Fibroblast of skin of right quadriceps (primary cell): ENCODE measurements at places on chromosomes 5 and 9.

DNA sequence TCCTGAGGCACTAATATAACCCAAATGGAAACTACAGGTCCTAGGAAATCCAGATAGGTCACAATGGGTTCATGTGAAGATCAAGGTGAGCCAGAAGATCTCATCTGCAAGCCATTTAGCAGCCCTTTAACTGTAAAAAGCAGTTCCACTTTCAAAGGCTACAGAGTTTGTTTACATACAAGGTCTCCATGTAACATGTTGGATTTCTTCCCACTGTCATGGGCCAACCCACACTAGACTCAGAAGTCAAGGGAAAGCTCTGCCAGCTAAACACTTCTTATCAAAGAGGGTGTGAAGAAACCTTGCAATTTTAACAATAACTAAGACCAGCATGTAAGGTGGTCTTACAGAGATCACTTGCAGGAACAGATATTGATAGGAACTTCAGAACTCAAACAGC lies 3.8 kb upstream of the CTNNAL1 start:
- DNase-seq = no peak

GRCh38 chr5:372996-373709 lies 51.6 kb downstream of the AHRR start:
- no peak for DNase-seq

DNA sequence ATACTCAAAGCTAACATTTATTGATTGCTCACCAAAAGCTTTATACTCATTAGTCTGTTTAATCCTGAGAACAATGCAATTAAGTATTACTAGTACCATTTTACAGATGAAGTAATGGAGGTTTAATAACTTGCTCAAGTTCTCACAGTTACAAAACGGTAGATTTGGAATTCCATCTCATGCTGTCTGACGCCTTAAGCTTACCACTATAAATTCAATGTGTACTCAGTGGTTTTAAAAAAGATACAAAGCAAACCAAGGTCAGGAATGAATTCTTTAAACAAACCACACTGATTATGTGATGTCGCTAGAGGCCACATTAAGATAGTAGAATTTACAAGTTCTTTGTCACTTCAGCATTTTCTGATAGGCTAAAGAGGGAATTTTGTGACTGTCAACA lies 1.2 kb upstream of the C5orf63 start:
- peak; percentile 3 for DNase-seq

DNA sequence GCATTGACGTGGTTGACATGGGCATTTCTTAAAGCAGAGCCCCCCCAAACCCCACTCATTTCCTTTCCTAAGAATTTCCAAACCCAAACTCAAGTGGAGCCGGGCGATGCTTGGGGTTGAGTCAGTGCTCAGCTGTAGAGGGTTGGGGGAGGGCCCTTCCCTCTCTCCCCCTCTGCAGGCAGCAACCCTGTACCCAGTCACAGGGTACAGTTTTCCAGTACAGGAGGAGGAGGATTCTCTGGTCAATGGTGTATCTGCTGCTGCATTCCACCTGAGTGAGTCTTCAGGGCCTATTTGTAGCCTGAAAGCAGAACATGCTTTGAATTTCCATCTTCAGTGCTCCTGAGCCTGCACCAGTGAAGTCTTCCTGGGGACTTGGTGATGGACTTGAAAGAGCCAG lies 55.8 kb downstream of the ENTREP1 start:
- peak; percentile 65 for DNase-seq

DNA sequence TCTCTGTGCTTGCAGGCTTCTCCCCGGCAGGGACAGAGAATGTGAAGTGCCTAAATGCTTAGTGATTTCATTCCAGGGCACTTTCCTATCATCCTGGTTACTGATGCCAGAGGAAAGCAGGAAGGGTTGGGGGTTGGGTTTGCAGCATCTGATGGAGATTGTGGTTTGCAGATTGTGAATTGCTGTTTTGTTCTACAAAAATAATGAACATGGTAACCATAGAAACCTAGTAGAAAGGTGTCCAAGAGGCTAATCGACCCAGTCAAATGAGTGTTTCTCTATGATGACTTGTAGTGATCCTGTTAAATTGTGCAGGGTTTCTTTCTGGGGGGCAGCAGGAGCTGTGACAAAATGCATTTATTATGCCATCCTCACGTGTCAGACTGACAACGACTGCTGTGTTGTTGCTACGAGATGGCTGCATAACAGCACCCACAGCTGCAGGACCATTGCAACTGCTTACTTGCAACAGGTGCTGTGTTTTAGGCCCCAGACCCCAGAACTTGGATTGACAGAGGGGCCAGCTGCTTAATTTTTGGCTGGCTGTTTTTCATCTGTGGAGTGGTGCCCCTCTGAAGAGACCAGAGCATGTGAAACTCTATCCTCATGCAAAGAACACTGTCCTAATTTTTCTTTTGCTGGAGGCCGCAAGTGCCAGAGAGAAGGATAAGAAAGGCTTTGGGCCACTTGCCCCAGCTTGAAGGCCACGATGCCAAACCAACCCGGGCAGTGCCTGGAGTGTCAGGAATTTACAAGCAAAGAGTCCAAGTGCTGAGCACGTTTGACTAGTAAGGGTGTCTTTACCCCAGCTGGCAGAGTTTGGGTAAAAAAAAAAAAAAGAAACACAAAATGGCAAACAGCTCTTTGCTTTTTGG lies 397.8 kb downstream of the GADD45G start:
- DNase-seq = peak; percentile 48

DNA sequence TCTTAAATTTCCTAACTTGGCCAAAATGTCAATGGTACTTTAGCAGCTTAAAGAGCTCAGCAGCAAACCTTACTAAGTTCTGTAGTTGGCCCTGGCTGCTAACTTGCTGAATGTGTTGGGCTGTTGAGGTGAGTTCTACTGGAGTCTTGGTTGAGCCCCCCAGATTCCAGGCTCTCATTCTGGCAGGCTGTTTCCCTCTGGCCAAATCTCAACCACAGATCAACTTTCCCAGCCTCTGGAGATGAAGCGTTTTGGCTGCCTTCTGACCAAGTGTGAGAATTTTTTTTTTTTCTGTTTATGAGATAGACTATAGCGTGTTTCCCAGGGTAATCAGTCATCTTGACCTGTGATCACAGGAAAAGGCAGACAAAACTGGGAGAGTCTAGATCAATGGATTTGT lies 343.7 kb downstream of the EBF1 start:
- peak; percentile 74 for DNase-seq

DNA sequence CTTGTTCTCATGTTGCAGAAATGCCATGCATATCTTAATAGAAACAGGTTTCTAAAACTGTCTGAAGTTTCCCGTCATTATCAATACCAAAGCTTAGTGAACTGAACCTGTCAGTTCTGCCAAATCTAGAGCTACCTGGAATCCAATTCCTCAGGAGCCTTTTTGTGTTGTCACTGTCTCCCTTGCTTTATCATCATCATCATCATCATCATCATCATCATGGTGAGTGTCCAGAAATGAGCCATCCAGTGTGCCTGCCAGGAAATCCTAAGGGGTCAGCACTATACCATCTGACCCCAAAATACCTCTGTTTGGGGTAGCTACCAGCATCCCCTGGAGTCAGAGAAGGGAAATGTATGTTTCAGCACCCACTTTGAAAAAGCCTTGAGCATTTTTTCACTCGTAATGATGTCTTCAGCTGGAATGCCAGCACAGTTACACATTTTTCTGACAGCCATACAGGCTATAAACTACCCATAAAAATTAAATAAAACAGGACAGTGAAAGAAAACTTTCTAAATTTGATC lies 150.3 kb downstream of the NR2F1-AS1 start:
- no peak for DNase-seq

DNA sequence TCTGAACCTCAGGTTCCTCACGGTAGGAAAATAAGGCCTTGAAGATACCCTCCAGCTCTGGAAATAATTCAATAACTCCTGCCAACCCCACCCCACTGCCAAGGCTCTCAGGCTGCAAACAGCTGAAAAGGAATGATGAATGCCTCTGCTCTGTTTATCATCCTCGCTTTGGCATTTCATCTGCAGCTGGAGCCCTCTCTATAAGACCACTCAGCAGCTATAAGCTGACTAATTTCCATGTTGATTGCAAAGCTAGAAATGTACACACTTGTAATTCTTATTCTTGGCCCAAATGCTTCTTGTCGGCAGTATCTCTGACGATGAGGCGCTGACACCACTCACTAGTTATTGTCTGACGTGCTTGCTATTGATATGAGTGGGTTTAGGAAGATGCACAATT lies 408.4 kb upstream of the NMUR2 start:
- no peak for DNase-seq

DNA sequence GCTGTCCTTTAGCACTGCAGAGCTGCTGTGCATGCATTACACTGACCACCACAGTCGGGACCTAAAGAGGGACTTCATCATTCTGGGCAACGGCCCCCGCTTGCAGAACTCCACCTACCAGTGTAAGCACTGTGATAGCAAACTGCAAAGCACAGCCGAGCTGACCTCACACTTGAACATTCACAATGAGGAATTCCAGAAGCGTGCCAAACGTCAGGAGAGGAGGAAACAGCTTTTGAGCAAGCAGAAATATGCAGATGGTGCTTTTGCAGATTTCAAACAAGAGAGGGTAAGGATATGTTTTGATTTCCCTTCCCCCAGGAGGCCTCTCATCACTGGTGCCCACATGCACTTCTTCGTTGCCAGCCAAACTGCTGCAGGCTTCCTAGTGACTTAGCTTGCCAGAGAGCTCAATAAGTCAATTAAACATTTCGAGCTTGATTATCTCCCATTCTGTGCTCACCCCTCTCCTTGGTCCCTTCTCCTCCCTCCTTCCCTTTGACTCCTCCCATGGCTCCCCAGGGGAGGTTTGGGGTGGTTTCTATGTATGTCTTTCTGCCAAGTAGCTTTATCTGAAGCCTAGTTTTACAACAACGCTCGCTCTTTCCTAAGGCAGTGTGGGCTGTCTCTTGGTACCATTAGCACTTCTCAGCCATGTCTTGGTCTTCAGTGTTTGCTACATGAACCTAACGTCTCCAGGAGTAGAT lies 66.7 kb downstream of the ZNF462 start:
- peak; percentile 53 for DNase-seq

DNA sequence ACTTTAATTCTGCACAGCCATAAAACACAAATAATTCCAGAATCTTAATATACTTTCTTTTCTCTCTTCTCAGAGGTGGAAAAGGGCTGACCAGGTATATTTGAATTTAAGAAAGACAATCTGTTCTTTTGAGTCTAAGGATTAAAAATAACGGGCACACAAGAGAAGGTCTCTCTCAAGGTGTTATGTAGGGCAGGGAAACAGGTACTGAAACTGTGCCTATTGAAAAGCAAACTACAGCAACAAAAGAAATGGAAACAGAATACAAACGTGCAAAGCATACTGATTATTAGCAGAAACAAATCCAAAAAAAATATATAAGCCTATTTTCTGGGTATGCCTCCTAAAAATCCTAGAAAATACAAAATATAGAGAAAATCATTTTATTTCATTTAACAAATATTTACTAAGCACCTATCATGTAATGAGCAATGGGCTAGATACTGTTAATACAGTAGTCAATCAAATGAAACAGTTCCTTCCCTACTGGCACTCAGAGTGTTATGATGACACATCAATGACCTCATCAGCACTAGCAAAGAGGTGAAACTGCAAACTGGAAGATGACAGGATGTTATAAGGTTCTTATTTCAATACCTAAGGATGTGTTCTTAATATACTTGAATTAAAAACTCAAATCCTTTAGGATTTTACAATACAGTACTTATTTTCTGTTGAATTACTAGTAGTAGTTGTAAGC lies 87.7 kb downstream of the AUH start:
- DNase-seq = peak; percentile 45

- DNase-seq = no peak
Measured at GRCh38 chr9:96129747-96130146, 172.2 kb downstream of the HSD17B3 start.

DNA sequence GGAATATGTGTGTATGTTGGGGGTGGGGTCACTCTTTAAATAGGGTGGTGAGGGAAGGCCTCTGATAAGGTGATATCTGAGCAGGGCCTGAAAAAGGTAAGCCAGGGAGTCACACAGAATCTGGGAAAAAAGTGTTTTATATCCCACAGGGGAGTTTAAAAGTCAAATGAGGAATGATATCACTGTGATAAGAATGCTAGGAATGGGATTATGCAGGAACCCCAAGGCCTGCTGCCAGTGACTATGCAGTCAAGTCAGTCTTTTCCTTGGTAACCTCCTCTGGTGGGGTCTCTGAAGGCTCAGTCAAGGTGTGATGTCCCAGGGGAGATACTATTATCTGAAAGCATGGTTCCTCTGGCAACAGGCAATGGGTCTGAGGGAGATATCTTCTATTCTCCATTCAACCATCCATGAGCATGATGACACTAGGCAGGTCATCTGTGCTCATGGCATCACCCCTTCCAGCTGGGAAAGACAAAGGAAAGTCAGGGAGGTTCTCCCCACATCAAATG lies 53.5 kb downstream of the GRIA1 start:
- peak; percentile 52 for DNase-seq

- no peak for DNase-seq
Measured at GRCh38 chr9:136119883-136120393, 1.3 kb upstream of the TMEM250 start.

GRCh38 chr9:114733816-114734215 lies 51.8 kb upstream of the TEX48 start:
- no peak for DNase-seq

- DNase-seq = peak; percentile 80
Measured at GRCh38 chr9:109708451-109708945, 71.5 kb upstream of the PALM2AKAP2 start.

DNA sequence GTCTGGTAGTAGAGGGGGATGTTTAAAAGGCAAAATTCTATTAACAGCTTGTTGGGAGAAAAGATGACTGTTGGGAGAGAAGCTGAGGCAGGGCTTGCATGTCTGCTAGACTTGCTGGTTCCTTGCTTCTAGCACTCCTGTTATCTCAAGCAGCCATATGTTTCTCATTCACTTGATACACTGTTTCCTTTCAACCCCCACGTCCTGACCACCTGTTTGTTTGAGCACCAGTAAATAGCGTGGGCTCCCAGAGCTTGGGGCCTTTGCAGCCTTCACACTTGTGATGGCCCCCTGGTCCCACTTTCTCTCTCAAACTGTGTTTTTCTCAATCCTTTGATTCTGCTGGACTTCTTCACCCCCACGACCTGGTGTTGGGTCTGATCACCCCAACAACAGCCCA lies 111.7 kb upstream of the TMEM161B start:
- no peak for DNase-seq

DNA sequence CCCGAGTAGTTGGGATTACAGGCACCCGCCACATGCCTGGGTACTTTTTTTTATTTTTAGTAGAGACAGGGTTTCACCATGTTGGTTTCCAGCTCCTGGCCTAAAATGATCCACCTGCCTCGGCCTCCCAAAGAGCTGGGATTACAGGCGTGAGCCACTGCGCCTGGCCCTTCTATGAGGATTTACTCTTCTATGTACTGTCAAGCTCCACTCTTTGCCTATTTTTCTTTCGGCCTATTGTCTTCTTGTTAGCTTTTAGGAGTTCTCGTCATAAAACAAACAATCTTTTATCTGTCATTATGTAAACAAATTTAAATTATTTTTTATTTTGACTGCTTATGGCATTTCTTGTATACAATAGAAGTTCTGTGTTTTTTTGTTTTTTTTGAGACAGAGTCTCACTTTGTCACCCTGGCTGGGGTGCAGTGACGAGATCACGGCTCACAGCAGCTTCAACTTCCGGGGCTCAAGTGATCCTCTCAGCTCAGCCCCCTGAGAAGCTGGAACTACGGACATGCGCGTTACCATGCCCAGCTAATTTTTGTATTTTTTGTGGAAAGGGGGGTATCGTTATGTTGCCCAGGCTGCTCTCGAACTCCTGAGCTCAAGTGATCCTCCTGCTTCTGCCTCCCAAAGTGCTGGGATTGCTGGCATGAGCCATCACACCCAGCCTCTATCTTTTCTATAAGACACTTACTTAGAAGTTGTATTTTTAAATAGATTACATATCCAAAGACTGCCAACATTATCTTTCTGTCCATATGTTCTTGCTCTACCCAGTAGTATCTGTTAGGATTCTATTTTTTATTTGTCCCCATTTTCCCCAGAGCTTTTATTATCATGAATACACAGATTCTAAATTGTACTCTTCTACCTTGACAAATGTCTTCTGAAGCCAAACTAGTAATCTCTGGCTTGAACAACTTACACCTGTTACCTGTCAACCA lies 29.2 kb downstream of the CSNK1A1 start:
- DNase-seq = no peak
